ENCODE measurements at places on chromosomes 6 and 20.

GRCh38 chr6:6218759-6219085 is 101.7 kb downstream of the F13A1 start:
- no peak for DNase-seq

DNA sequence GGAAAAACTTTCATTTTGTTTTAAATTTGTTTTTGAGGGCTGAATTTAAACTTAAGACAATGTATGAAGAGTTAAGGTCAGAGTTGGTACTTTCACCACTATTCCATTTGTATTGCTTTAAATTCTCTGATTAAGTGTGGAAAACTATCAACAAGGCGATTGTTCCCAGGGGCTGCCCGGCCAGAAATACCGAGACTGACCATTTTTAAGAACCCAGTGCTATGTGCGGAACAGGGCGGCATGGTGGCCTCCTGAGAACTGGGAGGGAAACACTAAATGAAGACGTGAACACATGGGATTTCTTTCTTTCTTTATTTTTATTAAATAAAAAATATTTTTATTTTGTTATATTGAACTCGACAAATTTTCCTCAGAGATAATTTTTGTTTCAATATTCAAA is 221.2 kb upstream of the QKI start:
- no peak for DNase-seq

DNA sequence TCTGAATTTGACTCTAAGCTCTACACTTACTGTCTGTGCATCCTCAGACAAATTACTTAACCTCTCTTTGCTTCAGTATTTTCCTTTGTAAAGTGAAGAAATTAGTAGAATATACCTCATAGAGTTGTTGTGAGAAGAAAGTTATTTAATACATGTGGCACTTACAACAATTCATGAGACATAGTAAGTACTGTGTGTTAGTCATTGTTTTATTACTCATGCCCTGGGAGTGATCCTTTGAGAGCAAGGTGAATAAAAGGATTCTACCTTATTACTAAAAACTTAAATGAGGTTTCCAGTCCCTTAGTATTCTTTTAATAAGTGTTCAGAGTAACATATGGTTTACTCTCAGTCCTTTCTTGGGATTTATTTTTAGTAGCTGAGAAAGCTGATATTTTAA is 233.6 kb upstream of the MAP3K7 start:
- no peak for DNase-seq

GRCh38 chr6:83313882-83314281 is 117.0 kb downstream of the ME1 start:
- DNase-seq: no peak

- DNase-seq: no peak
These were observed 2.1 kb downstream of the RPS21 start for GRCh38 chr20:62388839-62389600.

DNA sequence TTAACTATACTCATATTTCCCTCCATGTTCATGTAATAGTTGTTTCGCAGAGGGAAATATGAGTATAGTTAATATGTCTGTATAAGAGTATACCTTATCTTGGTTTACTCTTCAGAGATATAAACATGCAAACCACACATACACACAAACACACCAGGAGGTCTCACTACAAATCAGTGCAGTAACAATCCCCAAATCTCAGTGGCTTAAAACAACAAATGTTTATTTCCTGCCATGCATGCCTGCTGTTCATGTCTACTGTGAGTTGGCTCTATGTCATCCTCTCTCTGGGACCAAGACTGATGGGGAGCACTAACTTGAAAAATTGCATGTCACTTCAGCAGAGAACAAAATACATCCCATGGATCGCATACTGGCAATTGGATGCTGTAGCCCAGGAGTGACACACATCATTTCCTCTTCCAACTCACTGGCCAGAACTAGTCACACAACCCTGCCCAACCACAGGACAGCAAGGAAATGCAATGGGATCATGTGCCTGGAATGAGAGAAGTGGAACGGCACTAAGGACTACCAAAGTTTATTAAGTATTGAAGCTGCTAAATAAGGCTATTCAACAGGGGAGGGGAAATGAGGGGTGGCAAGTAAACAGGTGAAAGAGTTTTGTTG is 89.0 kb upstream of the DTNBP1 start:
- no peak for DNase-seq

GRCh38 chr6:38150681-38151296 is 331.3 kb downstream of the ZFAND3 start:
- DNase-seq: no peak

DNA sequence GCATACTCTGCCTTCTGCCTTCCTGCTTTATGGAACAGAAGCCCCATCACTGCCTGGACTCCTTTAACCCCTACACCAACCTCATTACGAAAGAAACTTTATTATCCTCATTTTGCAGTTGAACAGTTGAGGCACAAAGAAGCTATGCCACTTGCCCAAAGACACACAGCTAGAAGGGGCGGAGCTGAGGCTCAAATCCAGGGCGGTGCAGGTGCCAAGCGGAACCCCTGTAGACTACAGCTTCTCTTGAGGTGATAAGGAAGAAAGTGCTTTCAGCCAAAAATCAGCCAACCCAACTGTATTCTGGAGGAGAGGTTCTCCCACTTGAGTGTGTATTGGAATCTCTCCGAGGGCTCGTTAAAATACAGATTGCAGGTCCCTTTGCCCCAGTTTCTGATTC is 90.5 kb downstream of the PRND start:
- DNase-seq: no peak

- no peak for DNase-seq
These were observed 83.8 kb upstream of the ELOVL5 start for GRCh38 chr6:53432318-53433161.

All from stimulated activated CD8-positive, alpha-beta memory T cell treated with anti-CD3 and anti-CD28 coated beads, Interleukin-4, amount 100 ng/mL, for 4 hours (primary cell).